ENCODE measurements at places on chromosomes 5 and 9.
A peak's percentile ranks its signal among the peaks of the same experiment; 100 is the strongest.

- no peak for DNase-seq
Measured at GRCh38 chr5:5164163-5164562, 24.0 kb downstream of the ADAMTS16 start.

GRCh38 chr9:25427898-25428297 lies 250.3 kb downstream of the TUSC1 start:
- no peak for DNase-seq

DNA sequence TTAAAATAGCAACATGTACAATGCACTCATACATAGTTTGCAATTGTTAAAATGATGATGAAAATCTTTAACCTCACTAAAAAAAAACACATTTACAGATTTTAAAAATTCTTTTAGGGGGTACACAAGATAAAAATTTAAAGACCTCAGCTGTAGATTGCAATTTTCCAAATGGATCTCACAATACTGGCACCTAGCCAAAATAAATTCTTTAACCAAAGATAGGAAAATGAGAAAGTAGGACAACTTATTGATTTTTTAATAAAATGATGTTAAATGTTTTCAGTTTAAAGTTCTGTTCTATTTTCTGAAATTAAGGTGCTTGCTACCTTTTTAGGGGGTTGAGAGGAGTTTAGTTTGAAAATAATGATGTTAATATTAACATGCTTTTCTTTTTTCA lies 90.0 kb downstream of the PCSK1 start:
- no peak for DNase-seq

DNA sequence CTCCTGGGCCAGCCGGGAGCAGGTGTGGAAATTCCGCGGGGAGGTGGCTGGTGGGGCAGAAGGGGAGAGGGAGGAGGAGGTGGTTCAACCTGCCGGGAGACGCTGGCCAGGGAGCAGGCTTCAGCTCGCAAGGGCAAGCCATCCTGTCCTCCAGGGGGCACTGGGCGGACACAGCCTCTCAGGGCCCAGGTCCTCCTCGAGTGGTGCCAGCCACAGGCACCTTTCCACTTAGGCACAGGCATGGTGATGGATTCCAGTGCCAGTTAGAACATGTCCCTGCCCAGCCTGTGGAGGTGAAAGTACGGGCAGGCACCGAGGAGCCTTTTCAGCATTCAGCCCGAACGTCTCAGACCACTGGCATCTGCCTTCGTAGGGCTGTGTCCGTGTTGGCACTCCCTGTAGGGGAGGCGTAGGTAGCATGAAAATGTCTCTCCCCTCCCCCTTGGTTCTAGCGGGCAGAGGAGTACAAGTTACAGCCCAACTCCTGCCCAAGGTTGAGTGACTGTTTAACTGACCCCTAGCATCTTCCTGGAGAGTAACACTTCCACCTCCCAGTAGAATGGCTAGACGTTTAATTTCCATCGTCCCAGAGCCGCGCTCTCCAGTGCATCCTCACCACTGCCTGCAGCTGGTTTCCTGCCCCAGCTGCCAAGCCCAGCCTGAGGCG lies 48.9 kb downstream of the DAB2IP start:
- DNase-seq = peak; percentile 51

GRCh38 chr9:131873335-131873734 lies 133.5 kb upstream of the RAPGEF1 start:
- no peak for DNase-seq

- DNase-seq = peak; percentile 83
Measured at GRCh38 chr5:171418982-171419687, at the start of gene FGF18. Gene FGF18 (plus strand): TSS chr5:171419647. CDS start chr5:171420200, 553 bp downstream.

DNA sequence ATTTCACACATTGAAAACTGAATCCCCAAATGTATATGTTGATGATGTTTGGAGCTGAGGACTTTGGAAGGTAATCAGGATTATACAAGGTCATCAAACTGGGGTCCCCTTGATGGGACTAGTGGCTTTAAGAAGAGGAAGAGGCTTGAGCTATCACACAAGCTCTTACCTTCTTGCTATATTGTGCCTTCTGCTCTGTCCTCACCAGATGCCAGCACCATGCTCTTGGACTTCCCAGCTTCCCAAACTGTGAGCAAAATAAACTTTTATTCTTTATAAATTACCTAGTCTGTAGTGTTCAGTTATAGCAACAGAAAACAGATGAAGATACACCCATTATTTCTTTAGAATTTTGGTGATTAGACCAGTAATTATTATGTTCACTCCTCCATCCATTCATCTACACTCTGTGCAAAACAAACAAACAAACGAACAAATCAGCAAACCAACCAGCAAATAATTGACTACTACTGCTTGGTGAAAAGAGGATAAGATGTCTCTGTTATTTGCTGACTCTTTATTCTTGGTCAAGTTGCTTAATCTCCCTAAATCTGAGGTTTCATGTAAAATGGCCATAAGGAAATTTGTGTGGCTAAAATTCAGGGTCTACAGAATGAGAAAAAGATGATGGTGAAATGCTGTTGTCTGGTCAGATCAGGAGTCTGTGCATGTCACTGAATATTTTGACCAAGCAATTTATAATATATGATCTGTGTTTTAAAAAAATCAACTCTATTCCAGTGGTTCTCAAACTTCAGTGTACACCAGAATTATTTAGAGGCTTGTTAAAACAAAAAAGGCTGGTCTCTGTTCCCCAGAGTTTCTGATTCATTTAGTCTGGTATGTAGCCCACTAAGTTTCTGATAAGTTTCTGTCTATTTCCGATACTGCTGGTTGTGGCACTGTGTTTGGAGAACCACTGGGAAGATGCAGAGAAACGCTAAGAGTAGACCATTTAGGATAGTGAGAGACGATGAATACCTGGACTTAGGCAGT lies 854.1 kb downstream of the MAT2B start:
- DNase-seq = no peak

DNA sequence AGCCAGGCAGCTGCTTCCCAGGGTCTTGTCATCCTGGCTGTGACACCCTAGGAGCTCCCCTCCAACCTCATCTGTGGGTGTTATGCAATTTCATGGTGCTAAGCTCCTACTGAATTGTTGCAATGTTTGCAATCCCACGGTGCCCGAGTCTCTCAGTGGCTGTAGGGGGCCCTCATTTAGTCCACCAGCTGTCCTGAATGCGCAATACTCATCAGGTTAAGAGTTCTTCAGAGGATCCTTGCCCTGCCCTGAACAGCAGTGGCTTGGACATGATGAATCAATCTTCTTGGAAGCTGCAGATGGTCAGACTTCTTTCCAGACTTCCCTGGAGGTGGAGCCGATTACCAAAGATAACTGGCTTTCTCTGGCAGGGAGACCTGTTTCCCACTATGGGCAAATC lies 584.1 kb downstream of the CCDC171 start:
- no peak for DNase-seq

- no peak for DNase-seq
Measured at GRCh38 chr5:61289241-61289640, 42.8 kb upstream of the ZSWIM6 start.

DNA sequence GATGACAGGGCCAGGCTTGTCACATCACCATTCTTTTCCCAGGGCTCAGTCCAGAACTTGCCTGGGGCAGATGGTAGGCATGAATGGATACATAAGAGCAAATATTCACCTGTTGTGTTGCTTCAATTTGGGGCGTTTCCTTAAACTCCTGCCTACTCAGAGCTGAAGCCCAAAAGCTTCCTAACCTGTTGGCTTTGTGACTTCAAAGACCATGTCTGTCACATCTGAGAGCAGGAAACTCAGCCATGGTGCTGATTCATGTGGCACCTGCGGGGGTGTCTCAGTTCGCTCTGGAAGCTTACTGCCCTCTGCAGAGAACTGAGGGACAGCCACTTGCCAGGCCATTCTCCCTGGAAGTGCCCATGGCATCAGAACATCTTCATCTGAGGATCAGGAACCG lies 246.6 kb downstream of the HSPA4 start:
- DNase-seq = no peak

DNA sequence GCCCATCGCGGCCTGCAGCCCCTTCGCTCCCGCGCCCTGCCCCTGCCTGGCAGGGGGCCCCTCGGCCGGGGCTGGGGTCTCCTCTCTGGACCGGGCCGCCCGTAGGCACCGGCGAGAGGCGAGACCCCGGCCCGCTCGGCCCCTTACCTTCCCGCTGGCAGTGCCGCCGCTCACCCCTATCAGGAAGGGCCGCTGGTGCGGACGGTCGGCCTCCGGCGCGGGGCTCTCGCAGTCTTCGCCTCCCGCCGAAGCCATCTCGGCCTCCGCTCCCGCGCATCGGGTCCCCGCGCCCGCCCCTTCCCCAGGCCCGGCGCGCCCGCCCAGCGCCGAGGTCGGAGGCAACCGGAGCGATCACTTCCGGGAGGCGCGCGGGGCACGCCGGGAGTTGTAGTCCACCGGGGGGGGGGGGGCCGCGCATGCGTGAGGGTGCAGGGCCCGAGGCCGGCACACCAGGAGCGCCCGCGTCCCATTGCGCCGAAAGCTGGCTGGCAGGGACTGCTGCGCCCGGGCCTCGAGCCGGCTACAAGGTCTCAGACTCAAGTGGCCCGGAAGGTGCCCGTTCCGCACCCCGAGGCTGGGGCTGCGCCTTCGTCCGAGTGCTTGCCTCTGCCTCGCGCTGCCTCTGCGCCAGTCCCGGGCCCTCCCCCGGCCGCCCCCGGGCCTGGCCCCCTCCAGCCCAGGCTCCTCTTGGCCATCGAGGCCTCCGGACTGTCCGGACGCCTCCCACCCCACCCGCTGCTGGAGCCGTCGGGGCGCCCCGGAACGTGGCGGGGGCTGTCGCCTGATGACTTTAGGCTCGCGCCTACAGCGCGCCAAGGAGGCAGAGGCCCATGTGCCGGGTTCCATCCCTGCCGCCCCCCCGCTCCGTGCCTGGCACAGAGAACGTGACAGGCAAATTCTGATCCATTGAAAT lies at the start of gene UCK1:
TSS of gene UCK1 (minus strand) at position 344 of the 913 bp plus-strand sequence. CDS start at position 255, 89 bp downstream.
- peak; percentile 94 for DNase-seq

- no peak for DNase-seq
Measured at GRCh38 chr9:134864821-134865190, 15.8 kb upstream of the FCN2 start.

- no peak for DNase-seq
Measured at GRCh38 chr5:14915291-14915952, 43.8 kb upstream of the ANKH start.

GRCh38 chr5:155091063-155091648 lies 77.6 kb downstream of the KIF4B start:
- no peak for DNase-seq

GRCh38 chr9:26460624-26461023 lies 432.0 kb downstream of the CAAP1 start:
- no peak for DNase-seq

GRCh38 chr5:122458278-122458872 lies 146.3 kb downstream of the SNCAIP start:
- no peak for DNase-seq

GRCh38 chr5:76372323-76373054 lies 30.6 kb upstream of the IQGAP2 start:
- DNase-seq = no peak

GRCh38 chr5:130529511-130530485 lies 625.5 kb downstream of the CHSY3 start:
- DNase-seq = peak; percentile 11

DNA sequence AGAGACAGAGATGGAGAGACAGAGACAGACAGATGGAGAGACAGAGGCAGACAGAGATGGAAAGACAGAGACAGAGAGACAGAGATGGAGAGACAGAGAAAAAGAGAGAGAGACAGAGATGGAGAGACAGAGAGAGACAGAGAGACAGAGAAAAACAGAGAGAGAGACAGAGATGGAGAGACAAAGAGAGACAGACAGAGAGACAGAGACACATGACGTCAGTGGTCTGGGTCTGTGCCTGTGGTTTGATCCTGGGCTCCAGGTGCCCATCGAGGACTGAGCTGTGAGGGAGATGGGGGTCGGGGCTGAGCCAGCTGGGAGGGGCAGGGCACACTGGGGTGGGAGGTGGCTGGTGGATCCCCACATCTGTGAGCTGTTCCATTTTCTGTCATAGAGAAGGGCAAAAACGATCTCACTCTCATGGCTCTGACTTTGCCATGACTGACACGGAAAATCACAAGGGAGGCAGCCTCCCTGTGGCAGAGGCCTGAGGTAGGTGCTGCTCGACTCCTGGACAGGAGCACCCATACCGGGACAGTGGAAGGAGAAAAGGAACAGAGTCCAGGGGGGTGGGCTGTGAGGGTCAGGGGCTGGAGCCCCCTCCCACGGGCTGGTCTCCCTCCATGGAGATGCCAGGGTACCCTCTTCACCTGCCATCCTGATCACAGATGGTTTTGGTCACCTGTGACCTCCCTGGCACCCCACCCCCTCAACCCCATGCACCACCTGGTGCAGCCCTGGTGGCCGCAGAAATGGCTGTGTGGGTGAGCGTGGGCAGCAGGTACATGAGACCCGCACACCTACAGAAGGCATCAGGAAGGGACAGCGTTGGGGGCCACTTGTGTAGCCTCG lies 28.8 kb downstream of the GLT6D1 start:
- DNase-seq = no peak

GRCh38 chr5:173969167-173970049 lies 19.6 kb upstream of the C5orf47 start:
- peak; percentile 55 for DNase-seq

GRCh38 chr9:77541055-77541454 lies 107.1 kb downstream of the GNA14 start:
- DNase-seq = no peak

DNA sequence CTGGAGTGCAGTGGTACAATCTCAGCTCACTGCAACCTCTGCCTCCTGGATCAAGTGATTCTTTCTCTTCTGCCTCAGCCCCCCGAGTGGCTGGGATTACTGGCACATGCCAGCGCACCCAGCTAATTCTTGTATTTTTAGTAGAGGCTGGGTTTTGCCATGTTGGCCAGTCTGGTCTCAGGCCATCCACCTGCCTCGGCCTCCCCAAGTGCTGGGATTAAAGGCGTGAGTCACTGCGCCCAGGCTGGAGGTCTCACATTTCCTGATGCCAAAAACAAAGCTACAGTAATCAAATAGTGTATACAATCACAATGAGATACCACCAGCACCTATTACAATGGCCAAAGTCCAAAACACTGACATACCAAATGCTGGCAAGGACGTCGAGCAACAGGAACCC lies 51.1 kb downstream of the TTLL11 start:
- no peak for DNase-seq

- DNase-seq = no peak
Measured at GRCh38 chr5:77077829-77078176, 9.3 kb downstream of the ZBED3 start.

GRCh38 chr9:112013266-112013665 lies 116.7 kb downstream of the UGCG start:
- no peak for DNase-seq

- DNase-seq = no peak
Measured at GRCh38 chr9:124721109-124721906, 49.8 kb downstream of the NR6A1 start.

GRCh38 chr9:85744480-85744879 lies 2.7 kb upstream of the AGTPBP1 start:
- DNase-seq = no peak

DNA sequence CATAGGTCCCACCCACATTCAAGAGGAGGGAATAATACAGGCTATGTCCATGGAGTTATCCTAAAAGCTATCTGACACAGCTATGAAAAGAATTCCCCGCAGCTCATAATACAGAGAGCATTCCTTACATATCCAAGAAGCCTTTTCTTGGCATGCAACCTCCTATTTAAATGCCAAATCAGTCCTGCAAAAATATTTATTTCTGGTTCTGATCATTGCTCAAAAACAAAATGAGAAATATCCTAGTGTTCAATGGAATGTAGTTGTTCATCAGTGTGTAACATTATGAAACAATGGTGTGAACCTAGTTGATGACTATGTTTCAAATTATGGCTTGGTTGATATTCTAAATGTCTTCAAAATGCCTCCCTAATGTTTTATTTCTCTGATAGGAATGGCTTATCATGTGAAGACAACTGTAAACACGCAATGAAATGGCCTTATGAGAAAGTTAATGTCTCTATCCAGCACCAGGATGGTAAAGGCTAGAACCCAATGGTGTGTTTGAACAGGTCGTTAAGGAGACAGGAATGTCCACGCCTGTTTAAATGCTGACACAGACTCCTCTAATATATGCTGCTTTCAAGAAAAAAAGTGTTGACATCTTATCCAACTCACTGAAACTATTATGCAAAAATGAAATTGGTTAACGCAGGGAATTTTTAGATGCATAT lies 126.7 kb upstream of the CDH6 start:
- DNase-seq = no peak
